ENCODE measurements at places on chromosomes 4 and X.

DNA sequence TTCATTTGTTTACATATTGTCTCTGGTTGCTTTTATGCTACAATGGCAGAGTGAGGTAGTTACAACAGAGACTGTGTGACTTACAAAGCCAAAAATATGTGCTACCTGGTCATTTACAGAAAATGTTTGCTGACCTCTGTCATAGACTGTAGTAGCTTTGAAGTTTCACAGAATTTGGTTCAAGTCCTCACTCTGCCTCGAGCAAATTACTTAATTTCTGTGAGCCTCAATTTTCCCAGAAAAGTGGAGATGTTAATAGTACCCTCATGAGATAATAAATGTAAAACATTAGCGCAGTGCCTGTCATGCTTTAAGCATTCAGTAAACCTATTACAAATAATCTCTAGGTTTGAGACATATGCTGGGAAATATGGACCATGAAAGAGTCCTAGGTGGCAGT is 18.4 kb upstream of the NRK start:
- no peak for DNase-seq

DNA sequence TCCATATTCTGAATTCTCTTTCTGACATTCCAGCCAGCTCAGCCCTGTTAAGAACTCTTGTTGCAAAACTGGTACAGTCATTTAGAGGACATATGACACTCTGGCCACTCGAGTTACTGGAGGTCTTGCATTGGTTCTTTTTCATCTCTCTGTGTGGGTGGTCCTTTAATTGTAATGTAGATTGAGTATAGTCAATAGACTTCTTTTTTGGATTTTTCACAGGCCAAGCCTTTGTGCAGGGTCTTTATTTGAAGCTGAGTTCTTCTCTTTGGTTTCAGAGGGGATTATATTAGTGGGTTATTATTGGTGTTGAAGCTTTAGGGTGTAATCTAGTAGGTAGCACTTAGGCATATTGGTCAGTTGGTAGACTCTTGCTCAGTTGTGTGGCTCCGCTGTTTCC is 118.0 kb upstream of the GIMD1 start:
- no peak for DNase-seq

DNA sequence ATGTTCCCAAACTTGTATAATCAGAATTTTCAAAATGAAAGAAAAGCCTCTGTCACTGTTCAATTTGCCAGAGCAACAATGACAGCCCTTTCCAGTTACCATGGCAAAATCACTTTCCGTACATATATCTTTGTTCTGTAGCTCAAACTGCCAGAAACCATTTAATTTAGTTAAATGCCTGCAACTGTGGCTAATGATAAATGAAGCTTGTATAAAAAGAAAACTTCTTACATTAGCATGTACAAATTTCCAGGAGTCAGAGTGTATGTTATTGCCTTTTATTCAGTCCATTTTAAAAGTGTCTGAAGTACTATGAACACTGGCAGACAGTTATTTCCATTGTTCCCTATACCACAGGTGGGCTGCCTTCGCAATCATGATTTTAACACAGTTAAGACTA is 30.3 kb downstream of the ARAP2 start:
- no peak for DNase-seq

GRCh38 chr4:157576671-157577217 is 356.2 kb downstream of the GRIA2 start:
- no peak for DNase-seq

DNA sequence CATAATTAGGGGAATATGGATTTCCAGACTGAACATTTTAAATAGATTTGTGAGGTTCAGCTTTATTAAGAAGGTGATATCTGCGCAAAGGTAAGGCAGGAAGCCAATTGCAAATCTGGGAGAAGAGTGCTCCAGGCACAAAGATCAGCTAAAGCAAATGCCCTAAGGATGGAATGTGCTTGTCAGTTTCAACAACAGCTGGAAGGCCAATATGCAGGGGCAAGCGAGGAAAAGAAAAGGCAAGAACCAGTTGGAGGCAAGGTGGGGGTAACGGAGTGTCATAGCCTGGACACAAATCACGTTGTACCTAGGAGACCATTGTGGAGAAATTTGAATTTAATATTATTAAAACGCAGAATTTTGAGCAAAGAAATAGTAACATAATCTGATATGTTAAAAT is 1710.3 kb upstream of the PCDH7 start:
- no peak for DNase-seq

DNA sequence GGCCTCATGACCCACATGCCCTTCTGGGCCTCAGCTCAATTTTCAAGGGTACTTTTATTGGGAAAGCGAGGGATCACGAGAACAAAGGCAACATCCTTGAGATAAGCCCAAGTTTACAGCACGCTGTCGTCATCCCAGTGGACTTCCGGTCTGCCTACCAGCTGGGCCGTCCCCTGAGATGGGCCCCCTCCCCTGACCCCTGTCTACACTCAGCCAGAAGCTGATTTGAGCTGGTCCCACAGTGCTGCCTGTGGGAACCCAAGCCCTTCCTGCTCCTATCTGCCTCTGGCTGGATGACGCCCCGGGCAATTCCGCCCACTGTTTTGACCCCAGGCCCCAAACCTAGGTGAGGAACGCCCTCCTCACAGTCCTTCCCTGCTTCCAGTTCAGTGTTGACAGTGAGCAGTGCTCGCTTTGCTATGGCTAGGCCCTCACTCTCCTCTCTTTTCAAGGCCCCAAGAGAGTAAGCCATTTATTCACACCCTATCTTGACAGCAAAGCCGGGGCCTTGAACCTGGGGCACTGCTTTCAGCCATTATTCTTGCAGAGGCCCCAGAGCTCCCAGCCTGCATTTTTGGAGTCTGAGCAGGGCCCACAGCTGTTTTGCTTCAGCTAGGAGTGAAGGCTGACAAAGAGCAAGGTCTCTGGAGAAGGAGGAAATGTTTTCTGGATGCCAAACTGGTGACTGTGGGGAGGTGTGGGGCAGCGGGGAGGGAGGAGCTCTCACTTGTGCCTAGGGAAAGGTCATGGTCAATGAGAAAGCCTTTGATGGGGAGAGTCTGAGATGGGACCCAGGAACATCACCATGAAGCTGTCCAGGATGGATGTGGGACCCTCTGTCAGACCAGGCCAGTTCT is 164.6 kb upstream of the BCOR start:
- DNase-seq, result no peak

GRCh38 chr4:72714482-72715279 is 145.7 kb upstream of the ADAMTS3 start:
- DNase-seq, result no peak

DNA sequence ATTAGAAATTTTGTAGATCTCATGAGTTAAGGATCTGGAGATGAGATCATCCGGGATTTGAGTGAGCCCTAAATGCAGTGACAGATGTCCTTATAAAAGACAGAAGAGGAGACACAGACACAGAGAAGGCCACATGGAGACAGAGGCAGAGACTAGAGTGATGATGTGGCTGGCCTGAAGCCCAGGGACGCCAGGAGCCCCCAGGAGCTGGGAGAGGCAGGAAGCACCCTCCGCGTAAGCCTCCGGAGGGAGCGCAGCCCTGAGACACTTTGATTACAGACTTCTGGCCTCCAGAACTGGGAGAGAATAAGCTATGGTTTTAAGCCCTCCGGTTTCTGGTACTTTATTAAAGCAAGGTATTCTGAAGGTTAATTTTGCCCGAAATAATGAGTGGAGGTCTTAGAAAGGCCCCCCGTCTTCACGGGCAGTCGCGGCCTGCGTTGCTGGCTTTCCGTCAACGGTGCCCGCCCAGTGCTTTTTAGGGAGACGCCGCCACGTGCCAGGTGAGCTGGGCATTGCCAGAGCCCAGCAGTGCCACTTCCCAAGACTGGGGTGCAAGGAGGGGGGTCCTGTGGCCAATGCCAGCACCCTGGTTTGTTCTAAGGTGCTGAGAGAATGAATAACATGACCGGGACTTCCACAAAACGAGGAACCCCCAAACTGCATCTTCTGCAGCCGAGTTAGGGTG is 8.1 kb downstream of the DHRSX start:
- no peak for DNase-seq

- no peak for DNase-seq
Observed at GRCh38 chr4:92381616-92382015, 77.8 kb downstream of the GRID2 start.

- no peak for DNase-seq
Observed at GRCh38 chr4:104596189-104596588, 101.5 kb upstream of the CXXC4 start.

DNA sequence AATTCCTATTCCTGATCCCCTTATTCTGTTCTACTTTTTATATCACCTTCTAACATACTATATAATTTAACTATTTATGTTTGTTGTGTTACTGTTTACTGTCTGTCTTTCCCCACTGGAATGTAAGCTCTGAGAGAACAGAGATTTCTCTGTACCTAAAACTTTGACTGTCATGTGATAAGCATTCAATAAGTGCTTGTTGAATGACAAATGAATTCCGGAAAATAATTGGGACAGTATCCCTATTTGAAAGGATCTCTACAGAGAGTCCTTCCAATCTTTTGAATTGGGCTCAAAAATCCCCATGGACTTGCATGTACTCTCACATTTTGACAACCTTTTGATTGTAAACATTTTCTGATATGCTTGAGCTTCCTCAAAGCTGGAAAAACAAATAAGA is 1.6 kb upstream of the MMGT1 start:
- no peak for DNase-seq

DNA sequence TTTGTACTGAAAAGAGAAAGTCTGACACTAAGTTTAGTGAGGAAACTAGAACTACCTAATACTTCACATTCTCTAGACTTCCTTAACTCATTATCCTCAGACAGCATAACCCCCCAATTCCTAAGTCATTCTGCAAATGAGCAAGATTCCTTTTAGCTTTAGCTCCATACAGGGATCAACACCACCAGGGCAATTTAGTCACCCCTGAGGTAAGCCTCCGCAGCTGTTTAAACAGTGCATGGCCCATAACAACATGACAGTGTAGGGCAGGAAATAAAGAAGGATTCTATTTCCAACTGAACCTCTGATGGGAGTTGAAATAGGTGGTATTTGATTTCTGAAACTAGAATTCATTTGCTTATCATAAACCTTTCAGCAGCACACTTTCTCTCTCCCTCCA is 112.8 kb upstream of the DKK2 start:
- DNase-seq, result no peak

DNA sequence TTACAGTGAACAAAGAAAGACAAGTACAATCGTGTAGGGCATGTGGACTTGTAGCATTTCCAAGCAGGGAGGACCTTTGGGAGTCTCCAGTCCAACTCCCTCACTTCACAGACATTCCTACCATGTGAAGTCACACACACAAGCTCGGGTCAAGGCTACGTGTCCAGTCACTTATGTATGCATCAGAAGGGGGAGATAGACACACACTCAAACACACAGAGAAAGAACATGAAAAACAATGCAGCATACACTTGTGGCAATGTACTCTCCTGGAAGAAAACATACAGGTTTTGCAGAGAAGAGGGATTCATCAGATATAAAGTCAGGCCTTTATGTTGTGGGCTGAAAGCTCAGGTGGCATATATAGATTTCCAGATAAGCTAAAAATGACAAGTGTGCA is 136.1 kb upstream of the MID1 start:
- no peak for DNase-seq

DNA sequence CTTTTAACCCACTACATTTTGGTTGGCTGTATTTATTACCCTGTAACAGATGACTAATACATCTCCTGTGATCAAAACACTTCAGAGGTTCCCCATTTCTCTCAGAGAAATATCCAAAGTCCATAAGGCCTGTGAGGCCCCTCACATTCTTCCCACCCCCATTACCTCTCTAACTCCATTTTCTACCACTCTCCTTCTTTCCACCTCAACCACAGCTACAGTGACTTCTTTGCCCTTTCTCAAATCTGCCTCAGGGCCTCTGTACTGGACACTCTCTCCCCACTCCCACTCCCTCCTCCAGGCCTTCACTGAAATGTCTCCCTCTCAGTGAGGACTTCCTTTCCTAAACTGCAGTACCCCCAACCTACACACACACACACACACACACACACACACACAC is 8.4 kb upstream of the TMEM144 start:
- no peak for DNase-seq

DNA sequence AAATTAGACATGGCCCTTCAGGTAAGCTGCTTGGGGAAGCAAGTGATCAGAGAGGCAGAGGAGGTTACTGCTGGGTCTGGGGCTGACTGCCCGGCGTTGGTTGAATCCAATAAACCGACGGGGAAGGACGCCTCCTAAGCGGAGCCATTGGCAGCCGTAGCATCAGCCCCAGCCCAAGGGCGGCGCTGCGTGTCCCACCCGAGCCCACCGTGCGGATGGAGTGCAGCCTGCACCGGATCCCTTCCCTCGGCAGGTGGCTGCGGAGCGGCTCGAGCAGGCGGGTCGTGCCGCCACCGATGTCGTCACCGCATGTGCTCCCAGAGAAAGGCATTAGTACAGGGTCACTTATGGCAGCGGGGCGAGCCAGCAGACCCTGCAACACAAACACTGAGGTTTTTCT is 82.1 kb downstream of the ALPK1 start:
- DNase-seq, result no peak

DNA sequence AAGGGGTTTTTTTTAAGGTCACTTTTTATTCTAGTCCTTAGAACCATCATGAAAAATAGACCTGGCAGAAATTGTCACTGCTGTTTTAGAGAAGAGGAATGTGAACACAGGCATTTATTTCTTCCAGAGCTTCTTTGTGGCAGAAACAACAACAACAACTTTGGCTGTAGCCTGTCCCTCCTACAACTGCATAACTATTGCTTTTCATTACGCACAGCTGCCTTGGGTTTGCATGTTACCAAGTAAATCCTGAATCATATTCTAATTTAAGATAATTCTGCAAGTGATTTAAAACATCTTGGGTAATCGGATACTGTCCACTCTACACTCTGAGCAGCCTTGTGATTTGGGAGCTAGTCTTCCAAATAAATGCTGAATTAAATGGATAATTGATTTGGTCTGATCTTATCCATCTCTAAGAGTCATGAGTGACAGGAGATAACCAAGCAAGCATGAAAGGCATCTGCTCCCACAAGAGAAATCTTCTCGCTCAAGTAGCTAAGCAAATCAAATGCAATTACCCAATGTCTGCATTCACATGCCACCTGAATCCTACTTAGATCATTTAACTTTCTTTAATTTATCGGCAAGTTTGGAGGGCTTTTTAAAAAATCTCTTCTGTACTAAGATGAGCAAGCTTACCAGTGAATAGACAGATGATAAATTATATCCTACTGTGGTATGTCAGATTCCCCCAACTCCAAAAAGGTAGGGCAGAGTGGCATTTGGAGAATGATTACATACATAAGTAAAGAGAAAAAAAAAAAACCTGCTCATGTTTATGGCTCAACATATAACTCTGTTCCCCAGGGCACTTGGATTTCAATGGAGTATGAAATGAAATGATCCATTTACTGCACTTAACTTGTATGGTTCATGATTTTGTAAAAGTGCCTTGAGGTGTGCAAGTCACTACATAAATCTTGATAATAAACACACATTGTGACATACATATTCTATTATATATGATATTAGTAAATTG is 73.6 kb downstream of the EGF start:
- no peak for DNase-seq

GRCh38 chr4:60096676-60097075 is 1103.5 kb upstream of the ADGRL3 start:
- DNase-seq, result no peak

- no peak for DNase-seq
Observed at GRCh38 chrX:72394518-72395170, 88.9 kb upstream of the CITED1 start.

GRCh38 chr4:54937501-54937900 is 187.9 kb downstream of the KDR start:
- no peak for DNase-seq

- no peak for DNase-seq
Observed at GRCh38 chrX:82230013-82230412, 1028.1 kb downstream of the SH3BGRL start.

GRCh38 chrX:65750674-65751469 is 83.4 kb downstream of the MSN start:
- DNase-seq, result peak; percentile 22

GRCh38 chr4:113052379-113052951 is 3.0 kb downstream of the ANK2 start:
- no peak for DNase-seq
